ENCODE measurements at places on chromosomes 7 and 10. TPM values are rescaled to one million over a fixed set of nuclear protein-coding genes. Genes with fewer than 3 reads are reported as not detected.

The GJD4 gene
- total RNA-seq: not detected

The TMEM213 gene
- not detected for total RNA-seq

The LSM5 gene
- total RNA-seq: 87.2 TPM

The IL6 gene
- total RNA-seq: 0.16 TPM

The PKD2L1 gene
- not detected for total RNA-seq

The CDK13 gene
- 26.2 TPM for total RNA-seq

The PRKCQ gene
- total RNA-seq: 0.16 TPM

The PLEKHS1 gene
- total RNA-seq: not detected

The COL26A1 gene
- total RNA-seq: 0.02 TPM

The ANKRD61 gene
- 0.37 TPM for total RNA-seq

The ENTPD1 gene
- not detected for total RNA-seq

The TRIM50 gene
- total RNA-seq: not detected

The CPN1 gene
- total RNA-seq: not detected

The IL2RA gene
- total RNA-seq: not detected

The TEX36 gene
- not detected for total RNA-seq

The SH2B2 gene
- total RNA-seq: 0.90 TPM

The VSTM4 gene
- total RNA-seq: 2.7 TPM

The PI4K2A gene
- total RNA-seq: 19.8 TPM

The NEUROG3 gene
- not detected for total RNA-seq

The CLRN3 gene
- total RNA-seq: not detected

The PRSS37 gene
- total RNA-seq: not detected

The PNLIP gene
- total RNA-seq: not detected

The CCDC136 gene
- total RNA-seq: 5.7 TPM

The HTR5A gene
- total RNA-seq: not detected

The TAS2R4 gene
- total RNA-seq: 0.14 TPM

The ZNF467 gene
- total RNA-seq: 2.4 TPM

The PTPRE gene
- 24.6 TPM for total RNA-seq

The FAM25A gene
- total RNA-seq: not detected

The DPYSL4 gene
- total RNA-seq: not detected

The FOXI2 gene
- total RNA-seq: not detected

The GRM8 gene
- total RNA-seq: 0.27 TPM

The RELN gene
- 0.02 TPM for total RNA-seq

The COL13A1 gene
- total RNA-seq: 114 TPM

The BLNK gene
- not detected for total RNA-seq

The GHRHR gene
- total RNA-seq: not detected

The PLAC9 gene
- not detected for total RNA-seq

The C10orf95 gene
- total RNA-seq: 0.37 TPM

The LIMK1 gene
- total RNA-seq: 46.6 TPM

The MUC12 gene
- total RNA-seq: not detected

The HOXA4 gene
- 1.3 TPM for total RNA-seq

The CHAT gene
- not detected for total RNA-seq

The IMMP2L gene
- total RNA-seq: 4.9 TPM

The VPS37D gene
- 4.7 TPM for total RNA-seq
